Fibroblast of mammary gland (primary cell): ENCODE measurements at places on chromosomes 2 and 18.

GRCh38 chr2:101960819-101961337 is 30.9 kb upstream of the IL1R2 start:
- no peak for DNase-seq

DNA sequence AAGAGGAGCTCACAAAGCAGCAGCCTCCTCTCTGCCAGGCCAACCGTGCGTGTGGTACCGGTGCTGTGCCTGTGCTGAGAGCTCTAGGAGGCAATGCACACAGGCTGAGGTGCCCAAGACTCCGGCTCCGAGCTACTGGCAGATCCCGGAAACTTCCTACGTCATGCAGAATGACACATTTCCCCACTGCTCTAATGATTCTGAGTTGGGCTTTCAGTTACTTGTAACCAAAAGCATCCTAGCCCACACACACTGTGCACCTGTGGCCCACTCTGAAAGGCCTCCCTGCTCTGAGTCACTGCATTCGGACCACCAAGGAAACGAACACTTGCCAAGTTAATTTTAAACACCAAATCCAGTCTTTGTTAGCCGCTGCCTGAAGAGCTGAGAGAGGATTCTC is 9.3 kb upstream of the RNU4ATAC start:
- peak; percentile 77 for DNase-seq

GRCh38 chr2:191453761-191454160 is 208.6 kb downstream of the MYO1B start:
- no peak for DNase-seq

DNA sequence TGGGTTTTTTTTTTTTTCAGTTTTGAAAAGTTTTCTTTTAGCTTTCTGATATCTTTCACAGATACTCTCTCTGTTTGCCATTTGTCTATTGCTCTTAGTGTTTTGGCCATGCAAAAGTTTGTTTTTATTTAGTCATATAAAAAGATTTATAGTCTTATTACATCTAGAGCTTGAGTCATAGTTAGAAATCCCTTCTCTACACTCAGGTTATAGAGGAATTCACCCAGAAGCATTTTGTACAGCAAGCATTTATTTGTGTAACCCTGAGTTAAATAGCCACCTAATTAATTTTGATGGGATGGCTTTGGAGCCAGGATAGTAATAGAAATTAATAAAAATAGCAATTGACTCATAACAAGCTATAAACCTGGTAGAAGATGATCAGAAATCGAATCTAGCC is 35.6 kb downstream of the ACTR2 start:
- DNase-seq: peak; percentile 27

DNA sequence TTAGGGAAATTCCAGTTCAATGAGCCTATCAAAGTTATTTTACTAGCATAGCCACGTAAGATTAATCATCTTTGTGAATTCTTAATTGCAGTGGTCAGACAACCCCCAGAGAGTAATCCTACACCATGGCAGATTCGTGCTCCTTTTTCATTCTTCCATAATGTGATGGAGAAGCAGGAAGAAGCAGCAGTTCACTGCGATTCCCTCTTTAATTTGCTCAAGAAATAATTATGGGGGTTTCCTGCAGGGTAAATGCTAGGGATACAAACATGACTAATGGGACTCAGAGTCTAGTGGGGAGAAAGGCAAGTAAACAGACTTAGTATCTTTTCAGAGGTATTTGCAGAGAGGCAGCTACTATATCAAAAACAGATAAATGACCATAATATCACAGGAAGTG is 175.8 kb upstream of the HNRNPA3 start:
- DNase-seq: no peak

- peak; percentile 51 for DNase-seq
These were observed 22.4 kb downstream of the MOGAT1 start for GRCh38 chr2:222693837-222694236.

- no peak for DNase-seq
These were observed 251.8 kb upstream of the NETO1 start for GRCh38 chr18:73119574-73119973.

- no peak for DNase-seq
These were observed 32.2 kb downstream of the BUB1 start for GRCh38 chr2:110645616-110646015.

GRCh38 chr2:8352296-8352695 is 329.6 kb upstream of the ID2 start:
- DNase-seq: peak; percentile 27

GRCh38 chr2:34492561-34493455 is 893.7 kb upstream of the FAM98A start:
- no peak for DNase-seq

DNA sequence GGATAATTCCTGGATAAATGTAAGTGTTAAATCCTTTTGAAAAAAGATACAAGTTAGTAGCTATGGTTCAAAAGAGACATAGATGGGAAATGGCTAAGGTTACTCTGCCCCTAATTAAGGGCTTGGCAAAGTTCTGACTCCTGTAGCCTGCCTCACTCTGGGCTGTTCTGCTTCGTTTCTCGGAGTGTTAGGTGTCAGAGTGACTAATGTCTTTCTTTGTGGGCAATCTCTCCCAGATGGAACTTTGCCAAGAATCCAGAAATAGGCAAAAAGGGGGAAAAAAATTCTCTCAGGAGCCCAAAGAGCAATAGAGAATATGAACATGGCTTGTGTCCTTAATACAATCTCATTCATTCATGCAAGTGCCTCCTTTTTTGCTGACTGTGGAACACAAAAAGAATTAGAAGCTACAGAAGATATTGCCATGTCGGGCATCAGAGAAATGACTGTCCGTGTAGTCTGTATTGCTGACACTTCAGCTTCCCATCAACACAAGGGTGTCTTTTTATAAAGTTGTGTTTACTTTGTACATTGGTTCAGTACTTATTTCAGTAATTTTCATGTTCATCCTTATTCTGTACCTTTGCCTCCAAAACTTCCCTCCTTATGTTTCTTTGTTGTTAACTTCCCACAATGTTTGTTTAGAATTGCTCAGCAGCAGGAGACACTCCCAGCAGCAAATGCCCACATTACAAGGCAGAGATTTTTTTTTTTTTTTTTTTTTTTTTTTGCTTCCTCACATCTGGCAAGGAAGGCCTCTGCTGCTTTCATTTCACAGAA is 134.0 kb downstream of the FTCDNL1 start:
- no peak for DNase-seq

- DNase-seq: no peak
These were observed 95.6 kb upstream of the ITGB6 start for GRCh38 chr2:160295519-160296207.

- no peak for DNase-seq
These were observed 76.5 kb upstream of the DSG1 start for GRCh38 chr18:31241425-31241824.

DNA sequence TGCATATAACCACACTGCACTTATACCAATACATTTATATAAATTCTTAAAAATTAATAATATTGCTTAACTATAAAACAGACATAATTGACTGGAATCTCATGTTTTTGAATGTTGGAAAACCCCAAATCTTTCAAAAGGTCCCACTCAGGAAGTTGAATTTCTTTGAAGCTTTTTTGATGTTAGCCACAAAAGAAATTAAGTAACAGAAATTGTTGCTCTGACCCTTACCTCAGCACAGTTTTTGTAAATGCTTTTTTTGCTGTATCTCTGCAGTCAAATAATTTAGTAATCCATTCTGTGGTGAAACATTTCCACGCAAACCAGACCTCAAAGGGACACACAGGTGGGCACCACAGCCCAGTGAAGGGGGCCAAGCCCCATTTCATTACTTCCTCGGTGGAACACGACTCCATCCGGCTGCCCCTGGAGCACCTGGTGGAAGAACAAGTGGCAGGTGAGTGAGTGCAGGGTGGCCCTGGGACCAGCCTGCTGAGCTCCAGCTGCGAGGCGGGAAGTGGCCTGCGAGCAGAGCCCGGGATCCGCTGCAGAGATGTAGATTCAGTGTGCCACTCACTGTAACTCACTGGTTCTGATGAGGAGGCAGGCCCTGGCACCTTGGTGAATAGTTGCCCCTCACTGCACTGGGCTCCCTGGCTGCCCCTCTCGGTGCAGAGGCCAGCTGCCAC is 8.4 kb downstream of the SCLY start:
- no peak for DNase-seq

DNA sequence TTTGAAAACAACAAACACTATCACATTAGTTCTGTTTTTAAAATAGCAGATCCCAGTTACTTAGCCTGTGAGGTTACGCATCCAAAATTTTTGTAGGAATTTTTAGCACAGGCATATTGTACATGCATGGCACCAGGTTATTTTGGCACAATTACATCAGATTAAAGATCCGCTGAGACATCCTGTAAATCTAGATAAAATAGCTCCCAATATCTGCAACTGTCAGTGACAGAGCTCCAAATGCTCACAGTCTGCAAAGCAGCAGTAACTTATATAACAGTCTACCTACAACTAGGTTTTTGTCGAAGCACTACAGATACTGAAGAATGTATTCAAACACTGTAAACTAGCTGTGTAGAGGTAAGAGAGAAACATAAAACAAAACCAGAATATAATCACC is 200.7 kb upstream of the KCNH7 start:
- DNase-seq: no peak

DNA sequence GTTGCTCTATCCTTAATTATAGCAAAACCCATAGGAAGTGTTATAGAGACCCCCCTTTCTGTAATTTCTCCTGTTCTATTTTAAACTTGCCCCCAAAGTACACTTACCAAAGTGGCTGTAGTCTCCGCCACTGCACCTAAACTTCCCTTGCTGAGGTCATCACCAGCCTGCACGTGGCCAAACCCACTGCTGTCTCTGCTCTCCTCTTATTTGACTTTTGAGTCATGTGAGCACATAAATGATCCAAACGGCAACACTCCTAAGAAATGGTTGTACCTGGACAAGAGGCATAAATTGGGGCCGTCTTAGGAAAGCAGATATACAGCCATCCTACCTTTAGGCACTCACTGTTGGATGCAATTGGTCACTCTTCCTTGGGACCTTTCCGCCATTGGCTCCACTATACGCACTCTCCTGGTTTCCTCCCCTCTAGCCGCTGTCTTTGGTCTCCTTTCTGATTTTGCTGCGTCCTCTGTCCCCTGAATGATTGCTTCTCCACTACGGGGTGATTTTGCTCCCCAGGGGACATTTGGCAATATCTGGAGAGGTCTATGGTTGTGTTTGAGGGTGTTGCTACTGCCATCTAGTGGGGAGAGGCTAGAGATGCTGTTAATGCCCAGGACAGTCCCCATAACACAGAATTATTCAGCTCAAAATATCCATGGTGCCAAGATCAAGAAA is 19.2 kb upstream of the IL36G start:
- peak; percentile 69 for DNase-seq

- DNase-seq: no peak
These were observed 289.2 kb downstream of the TDRD15 start for GRCh38 chr2:21412944-21413443.

GRCh38 chr18:59466980-59467379 is 107.9 kb upstream of the LMAN1 start:
- no peak for DNase-seq

DNA sequence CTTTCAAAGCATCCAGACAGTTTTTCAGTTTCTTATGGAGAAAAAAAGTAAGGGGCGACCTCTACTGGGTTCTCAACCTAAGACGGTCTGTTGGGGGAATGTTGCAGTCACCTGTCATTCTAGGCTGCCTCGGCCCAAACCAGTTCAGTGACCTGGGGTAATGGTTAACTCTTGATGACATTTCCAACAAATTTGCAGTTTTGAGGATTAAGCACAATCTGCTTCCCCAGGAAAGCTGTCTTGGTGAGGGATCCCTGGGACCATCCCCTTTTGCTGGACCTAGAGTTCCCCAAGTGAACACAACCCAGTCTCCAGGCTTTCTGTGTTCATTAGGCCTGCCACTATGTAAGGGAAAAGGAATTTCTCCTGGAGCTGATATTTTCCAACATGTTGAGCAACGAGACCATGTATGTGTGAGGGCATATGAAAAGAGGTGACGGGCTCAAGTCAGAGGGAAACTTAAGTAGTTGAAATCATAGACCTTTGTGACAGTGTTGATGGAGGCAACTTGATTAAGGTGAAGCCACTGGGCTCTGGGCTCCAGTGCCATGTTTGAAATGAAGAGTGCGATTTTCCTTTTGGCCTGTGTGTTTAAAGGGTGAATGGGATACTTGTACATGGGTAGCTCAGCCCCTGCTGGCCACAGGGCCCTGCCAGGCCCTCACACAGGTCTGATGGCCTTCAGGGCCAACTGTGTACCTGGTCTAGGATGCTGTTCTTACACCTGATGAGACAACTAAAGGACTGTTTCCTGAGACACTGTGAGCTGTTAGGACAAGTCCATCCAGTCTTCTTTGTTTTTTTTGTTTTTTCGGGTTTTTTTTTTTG is 27.0 kb downstream of the FOSL2 start:
- DNase-seq: no peak

- no peak for DNase-seq
These were observed 202.4 kb downstream of the KLHL29 start for GRCh38 chr2:23587341-23587880.

- DNase-seq: peak; percentile 58
These were observed 39.3 kb downstream of the AP1S3 start for GRCh38 chr2:223797811-223798721.

DNA sequence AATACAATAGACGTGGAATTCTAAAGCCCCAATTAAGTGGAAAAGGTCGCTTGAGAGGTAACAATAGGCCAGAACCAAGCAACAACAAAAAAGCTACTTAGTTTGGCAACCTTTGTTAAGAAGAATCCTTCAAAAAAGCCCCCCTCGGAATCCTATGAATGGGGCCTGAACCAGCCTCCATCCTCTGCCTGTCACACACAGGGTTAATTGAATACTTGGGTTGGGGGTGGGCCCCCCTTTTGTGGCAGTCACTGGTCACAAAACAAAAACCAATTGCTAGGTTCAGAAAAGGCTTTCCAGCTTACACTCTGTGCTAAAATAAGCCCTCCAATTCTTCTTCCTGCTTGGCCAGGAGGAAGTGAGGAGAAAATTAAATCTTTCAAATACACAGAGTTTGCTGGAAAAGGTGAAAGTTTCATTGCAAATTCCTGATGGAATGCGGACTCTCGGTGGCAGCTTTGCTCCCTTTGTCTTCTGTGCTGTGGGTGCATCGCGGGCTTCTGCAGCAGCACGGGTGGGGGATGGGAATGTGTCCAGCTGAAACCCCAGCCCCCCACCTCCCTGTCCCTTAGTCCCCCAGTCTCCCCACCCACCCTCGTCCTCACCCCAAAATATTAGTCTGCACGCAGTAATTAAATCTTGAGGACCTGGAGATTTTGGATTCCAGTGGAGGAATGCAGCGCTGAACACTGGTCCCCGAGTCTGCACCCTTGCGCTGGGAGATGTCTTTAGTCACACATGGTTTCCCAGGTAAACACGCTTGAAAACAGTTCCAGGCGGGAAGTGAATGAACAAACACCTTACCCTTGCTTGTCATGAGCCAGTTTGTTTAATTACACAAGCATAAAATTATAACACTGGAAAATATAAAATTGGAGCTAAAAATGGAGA is 254.3 kb downstream of the SOX11 start:
- no peak for DNase-seq

- peak; percentile 66 for DNase-seq
These were observed 31.5 kb downstream of the NOL10 start for GRCh38 chr2:10658041-10658913.
